ENCODE measurements at places on chromosomes 5 and 9. TPM values are rescaled to one million over a fixed set of nuclear protein-coding genes. Genes with fewer than 3 reads are reported as not detected.

DNA sequence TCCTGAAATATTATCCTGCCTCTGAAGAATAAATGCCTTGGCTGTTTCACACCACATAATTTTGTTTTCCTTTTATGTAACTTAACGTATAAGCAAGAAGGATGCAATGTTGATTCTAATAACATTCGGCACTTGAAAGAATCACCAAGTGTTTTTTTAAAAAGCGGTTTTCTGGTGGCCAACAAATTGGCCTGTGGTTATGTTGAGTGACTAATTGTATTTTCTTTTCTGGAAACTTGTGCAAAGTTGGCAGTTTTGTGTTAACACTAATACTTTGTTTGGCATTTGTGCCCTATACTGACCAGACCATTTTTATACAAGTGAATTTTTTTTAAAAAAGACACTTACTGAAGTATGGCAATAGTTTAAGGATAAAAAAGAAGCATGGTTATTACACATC lies 452.7 kb downstream of the BNC2 start:
- DNase-seq: no peak

DNA sequence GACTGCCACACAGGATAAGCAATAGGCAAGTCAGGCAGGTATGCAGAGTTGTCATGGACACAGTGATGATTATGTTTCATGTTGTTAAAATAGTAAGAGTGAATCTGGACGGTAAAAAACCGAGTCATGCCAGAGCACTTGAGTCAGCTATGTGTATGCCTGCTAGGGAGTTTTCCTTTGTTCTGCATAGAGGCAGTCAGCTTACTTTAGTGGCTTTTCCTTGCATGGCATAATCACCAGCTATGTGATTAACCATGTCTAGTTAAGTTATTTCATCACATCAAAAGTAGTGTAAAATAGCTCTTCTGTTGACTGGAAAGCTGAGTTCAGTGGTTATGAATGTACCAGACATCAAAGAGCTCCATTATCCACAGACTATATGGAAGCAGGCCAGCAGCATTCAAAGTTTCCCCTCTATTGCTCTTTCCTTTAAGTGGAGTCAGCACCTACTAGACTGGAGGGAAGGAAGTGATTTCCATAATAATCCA lies 989.8 kb downstream of the TLE1 start:
- no peak for DNase-seq

DNA sequence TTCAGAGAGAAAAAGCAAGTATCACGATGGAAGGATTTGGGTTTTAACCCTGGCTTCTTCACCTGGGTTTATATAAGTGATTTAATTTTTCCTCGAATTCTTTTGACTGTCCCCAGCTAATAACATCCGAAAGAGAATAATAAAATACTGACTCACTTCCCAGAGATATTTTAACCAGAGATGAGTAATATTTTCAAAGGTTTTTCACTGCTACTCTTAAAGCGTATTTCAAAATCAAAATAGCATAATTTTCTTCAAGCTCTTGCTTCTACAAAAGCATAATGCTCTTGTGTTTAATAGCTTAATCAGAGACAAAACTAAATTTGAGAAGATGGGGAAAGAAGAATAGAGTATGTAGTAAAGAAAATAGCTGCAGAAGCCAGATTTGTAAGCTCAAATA lies 215.2 kb upstream of the PTGER4 start:
- no peak for DNase-seq

GRCh38 chr9:126599047-126599650 lies 14.6 kb upstream of the LMX1B start:
- DNase-seq: no peak

The FLT4 gene
- not detected for total RNA-seq

The SLCO6A1 gene
- total RNA-seq: not detected

- no peak for DNase-seq
Measured at GRCh38 chr5:66643387-66643786, 47.2 kb downstream of the MAST4 start.

The RALGPS1 gene
- 48.6 TPM for total RNA-seq

The SLC44A1 gene
- 17.7 TPM for total RNA-seq

- DNase-seq: no peak
Measured at GRCh38 chr5:107979900-107980299, 309.2 kb upstream of the EFNA5 start.

GRCh38 chr9:98781588-98782383 lies 14.6 kb downstream of the ANKS6 start:
- no peak for DNase-seq

The SV2C gene
- not detected for total RNA-seq

All from B cell (primary cell).